ENCODE measurements at places on chromosomes 7 and 10. TPM values are rescaled to one million over a fixed set of nuclear protein-coding genes. Genes with fewer than 3 reads are reported as not detected.

The WDR86 gene
- 26.7 TPM for total RNA-seq

The ZNF804B gene
- 0.07 TPM for total RNA-seq

The CYP3A7 gene
- total RNA-seq, result not detected

The VAX1 gene
- total RNA-seq, result not detected

The CHN2 gene
- total RNA-seq, result 9.8 TPM

The CYP2C19 gene
- not detected for total RNA-seq

The HOXA1 gene
- 1.8 TPM for total RNA-seq

The PAPOLB gene
- total RNA-seq, result 1.6 TPM

The DNAJC12 gene
- total RNA-seq, result 3.8 TPM

The HGF gene
- 16.6 TPM for total RNA-seq

The GPR146 gene
- 110 TPM for total RNA-seq

The ADAM12 gene
- under 0.01 TPM for total RNA-seq

The LSM5 gene
- total RNA-seq, result 30.7 TPM

The ZPBP gene
- 0.62 TPM for total RNA-seq

The PAPSS2 gene
- 16.2 TPM for total RNA-seq

The PROSER2 gene
- total RNA-seq, result 3.5 TPM

The SRRM3 gene
- 5.0 TPM for total RNA-seq

The FAM25C gene
- not detected for total RNA-seq

The MOSPD3 gene
- total RNA-seq, result 1.3 TPM

The EIF5AL1 gene
- 0.29 TPM for total RNA-seq

The HABP2 gene
- total RNA-seq, result 0.15 TPM

The FOXP2 gene
- 17.8 TPM for total RNA-seq

The ERVW-1 gene
- not detected for total RNA-seq

The GRM3 gene
- total RNA-seq, result 2.1 TPM

The LOXL4 gene
- 16.9 TPM for total RNA-seq
